ENCODE measurements at places on chromosomes 11 and 22.

GRCh38 chr11:4049006-4049405, 45.6 kb upstream of the RRM1 start:
- DNase-seq = no peak

- no peak for DNase-seq
Observed at GRCh38 chr11:7220636-7221035, 31.1 kb upstream of the SYT9 start.

GRCh38 chr11:44899959-44900358, 50.7 kb downstream of the TP53I11 start:
- no peak for DNase-seq

DNA sequence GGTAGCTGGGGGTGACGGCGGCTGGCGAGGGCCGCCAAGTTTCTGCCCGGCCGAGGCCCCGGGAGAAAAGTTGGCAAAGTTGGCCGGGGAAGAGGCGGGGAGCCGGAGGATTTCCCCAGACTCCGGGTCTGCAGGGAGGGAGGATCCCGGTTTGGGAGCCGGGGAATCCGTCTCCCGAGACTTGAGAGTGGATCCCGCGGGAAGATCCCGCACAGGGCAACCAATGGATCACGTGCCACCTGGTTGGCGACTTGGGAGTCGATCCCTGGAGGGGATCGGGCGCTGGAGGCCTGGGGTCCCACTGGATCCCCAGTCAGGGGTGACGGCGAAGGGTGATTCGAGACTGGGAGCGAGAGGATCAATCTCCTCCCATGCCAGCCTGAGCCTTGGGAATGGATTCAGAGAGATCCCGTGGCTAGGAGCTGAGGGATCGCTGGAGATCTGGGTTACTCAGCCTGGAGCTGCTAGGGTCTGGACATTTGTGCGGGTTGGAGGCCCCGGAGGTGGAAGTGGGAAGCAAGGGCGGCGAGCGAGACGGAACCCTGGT, 394 bp downstream of the KIAA1671 start:
- DNase-seq = no peak

- no peak for DNase-seq
Observed at GRCh38 chr11:74770456-74770855, 21.8 kb downstream of the RNF169 start.

GRCh38 chr11:122004446-122004845, 111.6 kb downstream of the BLID start:
- no peak for DNase-seq

DNA sequence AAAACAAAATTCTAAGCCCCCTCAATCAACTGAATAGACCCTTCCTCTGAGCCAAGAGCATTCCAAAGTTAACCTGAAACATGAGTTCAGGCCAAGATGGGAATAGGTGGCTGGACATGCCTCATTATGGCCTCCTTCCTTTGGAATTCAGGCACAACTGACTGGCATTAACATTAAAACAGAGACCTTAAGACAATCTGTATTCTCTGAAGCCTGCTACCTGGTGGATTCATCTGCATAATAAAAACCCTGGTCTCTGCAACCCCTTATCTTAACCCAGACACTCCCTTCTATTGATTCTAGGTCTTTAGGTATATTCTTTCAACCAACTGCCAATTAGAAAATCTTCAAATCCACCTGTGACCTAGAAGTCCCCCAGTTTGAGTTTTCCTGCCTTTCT, 66.3 kb downstream of the JRKL start:
- no peak for DNase-seq

DNA sequence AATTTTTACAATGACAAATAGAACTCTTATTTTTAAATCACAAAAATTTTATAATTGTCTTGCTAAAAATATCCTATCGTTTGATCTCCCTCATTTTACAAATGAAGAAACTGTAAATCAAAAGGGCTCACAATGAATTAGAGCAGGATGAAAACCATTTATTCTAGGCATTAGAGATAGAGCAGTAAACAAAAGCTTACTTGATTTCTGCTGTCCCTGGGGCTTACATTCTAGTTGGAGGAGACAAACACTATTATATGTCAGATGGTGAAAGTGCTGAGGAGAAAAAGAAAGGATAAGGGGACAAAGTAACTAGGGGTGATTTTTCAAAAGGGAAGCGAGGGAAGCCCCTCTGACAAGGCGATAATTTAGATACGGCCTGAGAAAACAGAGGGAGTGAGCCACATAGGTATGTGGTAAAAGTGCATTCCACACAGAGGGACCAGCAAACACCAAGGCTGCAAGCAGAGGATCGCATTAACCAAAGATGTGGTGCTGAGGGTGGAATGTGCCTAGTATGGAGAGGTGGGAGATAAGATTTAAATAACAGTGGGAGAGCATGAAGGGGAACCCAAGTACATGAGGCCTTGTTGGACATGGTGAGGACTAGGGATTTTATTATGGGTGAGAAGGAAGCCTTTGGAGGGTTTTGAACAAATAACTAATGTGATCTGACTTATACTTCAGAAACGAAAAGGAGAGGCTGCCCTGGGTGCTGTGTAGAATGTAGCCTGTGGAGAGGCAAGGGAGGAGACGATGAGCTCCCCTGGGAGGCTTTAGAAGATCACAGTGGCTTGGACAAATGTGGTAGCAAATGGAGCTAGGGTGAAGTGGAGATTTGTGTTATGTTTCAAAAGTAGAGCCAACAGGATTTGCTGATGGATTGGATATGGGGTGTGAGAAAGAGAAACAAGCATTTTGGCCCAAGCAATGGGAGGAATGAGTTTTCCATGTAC, 62.1 kb downstream of the PDHX start:
- DNase-seq = no peak

- no peak for DNase-seq
Observed at GRCh38 chr11:76232026-76232665, 25.8 kb upstream of the WNT11 start.

All from stimulated activated CD8-positive, alpha-beta memory T cell treated with anti-CD3 and anti-CD28 coated beads, Interleukin-7, amount 100 ng/mL, for 1 hour (primary cell).